ENCODE measurements at places on chromosomes 4 and X.

GRCh38 chr4:107210450-107211239, 174.5 kb upstream of the DKK2 start:
- DNase-seq, result no peak

- no peak for DNase-seq
Measured at GRCh38 chrX:153889123-153889522, 3.1 kb upstream of the L1CAM start.

- DNase-seq, result no peak
Measured at GRCh38 chr4:1985780-1986577, 22.8 kb downstream of the NELFA start.

GRCh38 chrX:6440648-6441047, 94.3 kb downstream of the VCX3A start:
- DNase-seq, result no peak

GRCh38 chrX:3191796-3192195, 150.5 kb downstream of the ARSF start:
- DNase-seq, result no peak

- no peak for DNase-seq
Measured at GRCh38 chr4:1212546-1213335, 36.2 kb downstream of the CTBP1 start.

DNA sequence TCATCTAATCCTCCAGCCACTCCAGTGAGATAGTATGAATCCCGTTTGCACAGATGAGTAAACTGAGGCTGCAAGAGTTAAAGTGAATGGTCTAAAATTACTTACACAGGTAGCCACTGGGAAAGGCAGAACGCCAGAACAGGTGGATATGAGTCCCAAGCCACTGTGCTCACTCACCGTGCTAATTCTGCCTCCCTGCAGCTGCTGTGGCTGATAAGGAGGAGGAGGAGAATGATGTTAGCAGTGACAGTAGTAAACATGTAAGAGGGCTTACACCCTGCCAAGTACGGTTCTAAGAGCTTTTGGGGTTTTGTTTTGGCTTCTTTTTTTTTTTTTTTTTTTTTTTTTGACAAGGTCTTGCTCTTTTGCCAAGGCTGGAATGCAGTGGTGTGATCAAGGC, 90.5 kb upstream of the PRPS2 start:
- DNase-seq, result no peak

DNA sequence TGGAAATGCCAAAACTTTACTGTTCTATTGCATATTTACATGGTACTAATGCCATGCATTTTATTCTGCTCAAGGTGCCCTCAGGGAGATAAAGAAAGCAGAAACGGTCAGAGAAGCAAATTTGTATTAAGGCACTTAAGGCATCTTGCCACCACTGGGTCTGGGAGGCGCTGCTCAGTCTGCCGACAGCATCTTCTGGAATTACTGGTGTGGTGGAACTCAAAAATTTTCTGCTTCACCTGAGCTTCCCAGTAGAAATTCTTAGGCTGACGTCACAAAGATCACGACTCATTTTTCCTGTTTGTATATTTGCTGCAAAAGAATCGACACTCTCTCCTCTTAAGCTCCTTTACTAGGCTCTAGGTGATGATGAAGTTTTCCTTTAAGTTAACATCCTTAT, 3.0 kb downstream of the RASSF6 start:
- DNase-seq, result no peak

DNA sequence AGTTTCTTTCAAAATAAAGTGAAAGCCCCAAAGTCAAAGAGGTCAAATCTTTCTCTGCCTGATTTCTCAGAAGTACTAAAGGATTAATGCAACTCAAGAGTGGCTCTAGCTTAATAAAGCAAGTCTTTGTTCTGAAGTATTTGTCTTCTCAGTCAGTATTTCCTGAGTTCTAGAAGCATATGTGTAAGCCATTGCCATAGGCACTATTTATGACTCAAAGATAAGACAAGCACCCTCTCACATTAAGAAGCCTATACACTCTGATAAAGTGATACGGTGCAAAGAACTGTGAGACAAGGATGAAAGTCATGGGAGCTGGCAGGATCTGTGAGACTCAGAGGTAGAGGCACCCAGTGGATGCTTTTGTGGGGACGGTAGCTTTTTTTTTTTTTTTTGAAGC, 60.9 kb downstream of the AASDH start:
- no peak for DNase-seq

DNA sequence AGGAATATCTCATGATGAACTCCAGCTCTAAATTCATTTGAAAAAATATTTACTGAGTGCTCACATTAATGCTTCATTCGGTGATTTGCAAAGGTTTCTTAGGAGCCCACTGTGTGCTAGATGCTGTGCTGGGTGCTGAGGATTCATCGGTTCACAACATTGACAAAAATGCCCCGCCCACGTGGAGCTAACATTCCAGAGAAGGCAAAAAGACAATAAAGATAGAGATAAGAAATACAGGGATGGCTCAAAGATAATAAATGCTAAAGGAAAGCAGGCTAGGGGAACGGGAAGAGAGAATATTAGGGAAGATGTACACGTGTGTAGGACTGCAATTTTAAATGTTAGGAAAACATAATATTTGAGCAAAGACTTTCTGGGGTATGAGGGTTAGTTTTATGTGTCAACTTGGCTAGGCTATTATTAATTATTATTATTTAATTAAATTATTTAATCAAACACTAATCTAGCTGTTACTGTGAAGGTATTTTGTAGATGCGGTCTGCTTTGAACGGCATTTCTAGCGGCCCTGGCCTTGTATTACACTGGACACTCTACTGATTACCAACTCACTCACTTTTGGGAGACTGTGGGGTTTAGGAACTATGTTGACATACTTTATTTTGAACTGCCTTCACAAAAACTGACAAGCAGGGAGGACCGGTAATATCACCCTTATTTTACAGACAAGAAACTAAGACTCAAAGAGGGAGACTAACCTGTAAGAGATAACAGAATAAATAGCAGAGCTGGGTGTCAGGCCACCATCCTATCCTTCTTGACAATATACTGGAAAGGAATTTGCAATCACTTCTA, 61.9 kb upstream of the IRF2 start:
- DNase-seq, result no peak

Data from GM06990 (cell line).